ENCODE measurements at places on chromosomes 2 and 18. TPM values are rescaled to one million over a fixed set of nuclear protein-coding genes. Genes with fewer than 3 reads are reported as not detected.
A peak's percentile ranks its signal among the peaks of the same experiment; 100 is the strongest.

The CCDC141 gene
- total RNA-seq: 139 TPM

The CNGA3 gene
- not detected for total RNA-seq

DNA sequence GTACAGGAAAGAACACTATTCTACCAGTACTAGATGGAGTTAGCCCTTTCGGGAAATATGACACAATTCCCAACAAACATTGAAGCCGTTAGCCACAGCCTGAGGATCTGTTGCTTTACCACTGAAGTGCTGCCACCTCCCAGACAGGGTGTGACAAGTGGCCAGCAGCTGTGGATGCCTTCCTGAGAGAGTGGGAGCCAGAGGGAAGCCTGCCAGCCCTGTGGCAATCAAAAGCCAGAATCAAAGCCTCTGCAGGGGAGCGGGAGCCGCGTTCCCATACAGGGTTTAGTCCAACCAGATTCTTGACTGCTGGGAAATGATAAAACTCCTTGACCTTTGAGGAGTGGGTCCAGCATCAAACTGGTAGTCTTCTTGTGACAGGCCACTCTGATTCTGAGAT is 38.0 kb downstream of the SLC4A1AP start:
- DNase-seq: peak; percentile 51

The RIT2 gene
- total RNA-seq: not detected

- no peak for DNase-seq
Measured at GRCh38 chr2:232038251-232038880, 76.9 kb downstream of the DIS3L2 start.

- DNase-seq: no peak
Measured at GRCh38 chr18:79819064-79819967, 21.6 kb downstream of the KCNG2 start.

GRCh38 chr2:192069417-192069816 is 125.3 kb downstream of the TMEFF2 start:
- DNase-seq: no peak

Data from left ventricle myocardium superior (tissue), 1 donor.